ENCODE measurements at places on chromosomes 1 and 21.

DNA sequence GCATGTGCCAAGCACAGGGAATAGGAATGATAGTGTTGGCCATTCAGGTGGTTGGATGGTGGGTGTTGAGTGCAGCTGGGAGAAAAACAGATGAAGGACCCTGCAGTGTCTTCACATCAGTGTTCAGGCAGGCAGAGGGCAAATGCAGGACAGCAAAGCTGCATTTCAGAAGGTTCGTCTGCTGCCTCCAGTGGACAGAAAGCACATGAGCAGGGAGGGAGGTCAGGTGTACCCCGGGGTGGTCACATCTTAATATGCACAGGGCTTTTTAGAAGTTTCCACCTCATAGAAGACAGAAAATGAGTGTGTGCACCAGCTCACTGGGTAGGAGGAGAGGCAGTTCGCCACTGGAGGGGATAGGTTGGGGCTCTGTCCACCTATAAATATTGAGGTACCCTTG lies 184.9 kb downstream of the SLC35F3 start:
- no peak for DNase-seq

DNA sequence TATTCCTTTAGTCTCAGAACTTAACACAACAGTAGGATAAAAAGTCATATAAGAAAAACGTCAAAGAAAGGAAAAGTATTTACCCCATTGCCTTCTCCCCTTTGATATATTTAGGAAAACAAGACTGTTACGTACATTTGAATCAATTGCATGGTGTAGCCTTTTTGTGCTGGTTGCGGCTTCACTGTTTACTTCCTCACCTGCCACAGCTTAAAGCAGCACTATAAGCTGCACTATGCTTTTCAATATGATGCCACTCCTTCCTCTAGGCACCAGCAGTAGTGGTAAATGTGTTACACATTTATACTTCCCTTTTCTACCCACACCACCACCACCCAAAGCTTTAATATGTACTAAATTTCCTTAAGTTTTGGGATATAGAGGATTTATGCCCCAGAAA lies 111.1 kb downstream of the ATP1B1 start:
- no peak for DNase-seq

DNA sequence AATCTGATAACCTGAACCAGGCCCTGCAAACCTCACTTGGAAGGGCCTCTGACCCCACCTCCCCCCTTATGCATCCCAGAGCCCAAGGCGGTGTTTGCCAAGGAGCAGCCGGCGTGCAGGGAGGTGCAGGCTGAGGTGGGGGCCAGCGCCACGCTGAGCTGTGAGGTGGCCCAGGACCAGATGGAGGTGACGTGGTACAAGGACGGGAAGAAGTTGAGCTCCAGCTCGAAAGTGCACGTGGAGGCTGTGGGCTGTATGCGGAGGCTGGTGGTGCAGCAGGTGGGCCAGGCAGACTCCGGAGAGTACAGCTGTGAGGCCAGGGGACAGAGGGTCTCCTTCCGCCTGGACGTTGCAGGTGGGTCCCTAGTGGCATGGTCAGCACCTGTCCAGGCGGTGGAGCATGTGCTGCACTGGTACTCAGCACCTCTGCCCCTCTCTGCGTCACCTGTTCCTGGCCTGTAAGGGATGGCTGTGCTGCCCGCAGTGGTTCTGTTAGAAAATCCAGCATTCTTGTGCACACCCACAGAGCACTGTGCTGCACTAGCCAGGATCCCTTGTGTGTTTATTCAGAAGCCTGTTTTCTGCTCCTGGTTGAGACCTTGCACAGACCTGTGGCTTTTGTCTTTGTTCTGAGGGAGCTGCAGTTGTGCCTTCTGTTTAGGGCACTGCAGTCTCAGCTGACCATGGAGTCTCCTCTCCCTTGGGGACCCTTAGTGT lies 11.6 kb downstream of the OBSCN start:
- no peak for DNase-seq

- no peak for DNase-seq
Measured at GRCh38 chr1:96588416-96588995, 133.1 kb upstream of the PTBP2 start.

DNA sequence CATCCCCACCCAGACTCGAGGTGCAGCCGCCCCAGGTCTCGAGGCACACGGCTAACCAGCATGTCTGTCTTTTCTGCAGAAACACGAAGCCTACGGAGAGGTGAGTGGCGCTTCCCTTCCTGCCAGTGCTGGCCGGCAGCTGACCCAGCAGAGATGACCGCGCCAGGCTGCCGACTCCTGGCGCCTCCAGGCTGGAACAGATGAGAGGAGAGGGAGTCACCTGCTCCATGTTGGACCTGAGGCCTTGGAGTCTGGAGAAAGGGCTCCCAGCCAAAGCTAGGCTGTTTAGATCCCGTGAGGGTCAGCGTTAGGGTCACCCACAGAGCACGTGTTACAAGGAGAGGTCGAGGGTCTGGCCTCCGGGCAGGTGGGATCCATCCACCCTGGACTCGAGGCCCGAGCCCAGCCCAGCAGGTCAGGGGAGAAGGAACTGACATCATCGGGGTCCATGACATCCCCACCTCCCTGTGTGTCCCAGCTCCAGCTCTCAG lies 14.9 kb downstream of the COL6A2 start:
- DNase-seq: no peak

GRCh38 chr1:175200678-175201521 lies 8.3 kb upstream of the KIAA0040 start:
- DNase-seq: no peak

All from foreskin keratinocyte (primary cell).